ENCODE measurements at places on chromosomes 4 and X.

DNA sequence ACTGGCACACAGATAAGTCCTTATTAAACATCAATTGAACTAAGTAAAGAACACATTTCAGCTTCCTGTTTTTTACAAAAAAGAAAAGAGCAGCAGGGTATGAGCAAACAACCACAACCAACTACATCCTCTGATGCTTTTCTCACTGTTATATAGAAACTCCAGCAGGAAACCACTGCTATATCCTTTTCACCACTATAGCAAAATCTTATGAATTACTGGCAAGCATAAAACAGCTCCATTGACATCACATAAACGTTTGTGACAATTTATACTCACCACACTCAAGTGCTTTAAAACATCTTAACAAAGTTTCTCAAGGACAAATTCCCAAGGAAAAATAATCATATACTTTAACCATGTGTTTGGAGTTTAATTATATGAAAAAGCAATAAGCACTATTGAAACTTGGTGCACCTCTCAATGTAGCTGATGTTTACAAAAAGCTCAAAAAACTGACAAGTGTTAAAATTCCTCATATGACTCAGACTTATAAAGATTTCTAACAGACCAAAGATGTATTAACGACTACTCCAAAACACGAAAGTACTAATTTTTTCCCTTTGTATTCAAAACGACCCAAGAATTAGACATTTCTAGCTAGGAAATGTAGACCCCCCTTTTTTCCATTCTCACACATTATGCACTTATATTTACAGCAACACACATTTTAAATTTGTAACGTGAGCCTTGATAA, 12.9 kb downstream of the GPRIN3 start:
- DNase-seq: peak; percentile 67

DNA sequence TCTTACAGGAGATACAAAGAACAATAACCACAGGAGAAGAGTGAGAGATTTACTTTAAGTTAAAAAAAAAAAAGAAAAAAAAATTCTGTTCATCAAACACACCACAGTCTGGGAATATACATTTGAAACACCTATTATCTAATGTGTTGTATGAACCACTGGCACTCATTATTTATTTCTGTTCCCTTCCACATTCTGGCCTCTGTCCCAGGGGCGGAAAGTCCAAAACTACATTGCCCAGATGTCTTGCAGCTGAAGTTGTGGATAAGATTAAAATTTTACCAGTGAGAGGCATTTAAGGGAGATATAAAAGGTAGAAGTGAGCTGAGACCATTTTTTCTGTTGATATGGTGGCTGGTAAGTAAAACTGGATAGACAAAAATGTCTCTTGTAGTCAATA, 56.2 kb downstream of the SCLT1 start:
- no peak for DNase-seq

DNA sequence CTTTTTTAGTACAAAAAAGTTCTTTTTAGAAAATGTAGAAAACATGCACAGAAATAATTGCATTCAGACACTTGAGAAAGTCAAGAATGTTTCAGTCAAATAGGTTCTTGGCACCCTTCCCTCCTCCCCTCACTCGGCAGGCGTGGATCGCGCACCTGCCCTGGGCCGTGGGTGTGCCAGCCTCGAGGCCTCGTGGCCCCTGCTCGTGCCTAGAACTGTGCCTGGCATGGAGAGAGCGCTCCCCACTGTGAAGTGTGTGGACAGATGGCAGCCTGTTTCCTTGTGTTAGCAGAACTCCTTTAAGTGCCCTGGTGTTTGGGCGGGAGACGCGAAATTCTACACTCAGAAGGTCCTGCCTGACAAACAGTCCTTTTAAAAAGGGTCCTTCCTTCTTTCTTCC, 14.7 kb downstream of the RGS12 start:
- no peak for DNase-seq

DNA sequence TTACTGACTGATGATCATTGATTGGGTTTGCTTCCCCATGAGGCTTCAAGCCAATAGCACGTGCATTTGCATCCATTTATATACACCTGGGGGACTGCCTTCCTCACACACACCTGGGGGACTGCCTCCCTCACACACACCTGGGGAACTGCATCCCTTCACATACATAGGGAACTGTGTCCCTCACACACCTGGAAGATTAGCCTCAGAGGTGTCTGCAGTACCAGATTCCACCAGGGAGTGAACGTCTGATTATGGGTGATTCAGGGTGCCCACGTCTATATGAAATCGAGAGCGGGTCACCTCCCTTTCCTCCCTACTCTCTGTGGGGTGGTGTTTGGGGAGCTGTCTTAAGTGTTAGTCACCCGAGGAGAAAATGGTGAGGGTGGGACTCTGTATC, 16.9 kb downstream of the CD99 start:
- DNase-seq: no peak

DNA sequence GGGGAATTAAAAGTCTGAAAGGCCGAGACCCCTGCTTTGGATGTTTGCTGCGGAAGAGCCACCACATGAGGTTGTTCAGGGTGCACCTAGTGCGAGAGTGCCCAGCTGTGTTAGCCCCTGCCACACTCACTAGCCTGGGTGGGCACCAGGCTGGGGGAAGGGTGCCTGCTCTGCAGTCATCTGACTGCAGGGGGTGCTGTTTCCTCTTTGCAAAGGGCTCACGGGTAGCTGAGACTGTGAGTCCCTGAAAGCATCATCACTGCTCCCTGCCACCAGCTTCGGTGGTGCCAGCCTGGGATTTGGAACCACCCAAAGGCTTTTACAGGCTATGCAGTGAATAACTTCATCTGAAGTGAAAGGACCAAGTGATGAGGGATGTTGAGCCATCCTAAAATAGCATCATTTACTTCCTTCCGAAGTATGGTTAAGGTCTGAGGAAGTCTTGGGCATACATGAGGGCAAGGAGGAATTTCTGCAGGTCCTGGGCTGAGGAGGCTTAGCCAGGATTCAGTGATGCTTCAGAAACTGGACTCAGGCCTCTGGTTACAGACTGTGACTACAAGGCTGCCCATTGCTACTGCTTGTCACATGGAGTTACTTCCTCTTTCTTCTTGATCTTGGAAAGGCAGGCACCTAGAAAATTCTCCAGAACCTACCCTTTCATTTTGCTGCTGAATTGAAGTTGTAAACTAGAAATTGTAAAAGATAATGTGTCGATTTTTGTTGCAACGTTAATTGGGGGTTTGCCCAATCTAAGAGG, 293.2 kb upstream of the PRPS2 start:
- no peak for DNase-seq

- DNase-seq: no peak
Measured at GRCh38 chr4:110107866-110108265, 90.5 kb downstream of the ELOVL6 start.

- no peak for DNase-seq
Measured at GRCh38 chr4:5884796-5885195, 8.1 kb downstream of the CRMP1 start.

DNA sequence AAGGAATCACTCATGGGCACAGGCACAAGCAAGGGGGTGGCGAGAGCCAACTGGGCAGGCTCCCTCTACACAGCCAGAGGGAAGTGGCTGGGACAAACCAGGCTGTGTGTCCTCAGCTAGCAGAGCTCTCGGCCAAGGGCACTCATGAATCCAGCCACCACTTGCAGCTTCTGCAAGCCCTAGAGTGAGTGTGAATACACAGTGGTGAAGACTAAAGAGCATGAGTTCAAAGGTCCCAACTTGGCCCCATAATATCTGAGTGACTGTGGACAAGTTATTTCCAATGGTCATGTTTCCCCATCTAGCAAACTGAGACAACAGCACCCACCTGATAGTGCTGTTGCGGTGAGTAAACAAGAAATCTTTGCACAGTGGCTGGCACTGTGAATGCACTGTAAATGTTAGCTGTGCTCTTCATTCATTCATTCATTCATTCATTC, 51.7 kb downstream of the ADGRG2 start:
- DNase-seq: no peak

- no peak for DNase-seq
Measured at GRCh38 chr4:15910155-15910940, 28.2 kb downstream of the FGFBP1 start.

- DNase-seq: no peak
Measured at GRCh38 chrX:153907456-153907855, 3.0 kb downstream of the AVPR2 start.

DNA sequence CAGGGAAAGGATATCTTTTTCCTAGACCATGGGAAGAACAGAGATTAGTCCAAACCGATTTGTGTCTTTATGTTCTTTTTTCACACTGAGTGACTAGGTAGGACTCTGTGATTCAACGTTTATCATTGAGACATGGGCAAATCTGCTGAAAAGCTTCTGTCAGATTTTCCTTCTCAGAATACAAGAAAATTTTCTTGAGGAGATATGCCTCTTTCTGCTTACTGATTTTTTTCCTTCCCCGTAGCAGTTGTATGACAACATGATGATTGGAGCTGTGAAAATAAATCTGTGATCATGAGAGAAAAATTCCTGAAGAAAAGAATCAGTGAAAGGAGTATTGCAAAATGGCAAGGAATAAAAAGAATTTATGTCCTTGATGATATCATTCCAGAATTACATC, 130.6 kb upstream of the FAT4 start:
- DNase-seq: no peak

DNA sequence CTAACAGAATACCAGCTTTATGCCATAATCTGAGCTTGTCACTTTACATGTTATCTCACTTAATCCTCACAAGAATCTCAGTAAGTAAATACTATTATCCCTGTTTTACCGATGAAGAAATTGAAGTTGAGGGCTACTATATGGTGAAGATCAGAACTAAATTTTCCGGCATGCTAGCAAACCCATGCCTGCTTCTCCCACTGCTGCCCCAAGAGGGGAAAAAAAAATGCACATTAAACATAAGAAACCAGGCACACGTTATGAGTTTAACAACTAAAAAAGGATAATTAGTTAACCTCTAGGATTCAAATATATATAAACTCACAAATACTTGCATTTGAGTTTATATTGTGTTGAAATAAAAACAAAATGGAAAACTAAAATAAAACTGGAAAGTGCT, 10.8 kb downstream of the SLC10A7 start:
- no peak for DNase-seq

DNA sequence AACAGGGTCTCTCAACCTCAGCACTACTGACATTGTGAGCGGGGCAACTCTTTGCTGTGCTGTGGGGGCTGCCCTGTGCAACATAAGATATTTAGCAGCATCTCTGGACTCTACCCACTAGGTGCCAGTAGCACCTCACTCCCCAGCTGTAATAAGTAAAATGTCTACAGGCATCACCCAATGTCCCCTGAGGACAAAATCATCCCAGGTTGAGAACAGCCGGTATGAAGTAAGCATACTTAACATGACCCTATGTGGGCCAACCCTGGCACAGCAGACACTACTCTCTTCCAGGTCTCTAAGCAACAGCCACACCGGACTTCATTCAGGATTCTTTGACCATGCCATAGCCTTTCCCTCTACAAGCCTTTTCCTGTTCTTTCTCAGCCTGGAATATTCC, 10.5 kb upstream of the MGST2 start:
- no peak for DNase-seq

GRCh38 chr4:6763330-6763851, 19.1 kb upstream of the KIAA0232 start:
- DNase-seq: no peak

- no peak for DNase-seq
Measured at GRCh38 chrX:12013211-12013618, 125.1 kb upstream of the FRMPD4 start.

DNA sequence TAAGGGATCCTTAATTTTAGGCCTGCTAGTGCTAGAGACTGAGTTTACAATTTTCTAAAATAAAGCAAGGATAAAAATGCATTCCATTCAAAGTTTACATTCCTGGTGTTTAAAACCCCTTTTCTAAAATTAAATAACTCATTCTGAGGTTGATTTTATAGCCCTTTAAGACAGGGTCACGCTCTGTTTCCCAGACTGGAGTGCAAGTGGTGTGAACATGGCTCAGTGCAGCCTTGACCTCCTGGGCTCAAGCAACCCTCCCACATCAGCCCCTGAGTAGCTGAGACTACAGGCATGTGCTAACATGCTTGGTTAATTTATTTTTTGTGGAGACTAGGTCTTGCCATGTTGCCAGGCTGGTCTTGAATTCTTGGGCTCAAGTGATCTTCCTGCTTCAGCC, 6.8 kb upstream of the CDKL2 start:
- DNase-seq: no peak

GRCh38 chr4:40170588-40170987, 26.2 kb upstream of the RHOH start:
- DNase-seq: no peak

DNA sequence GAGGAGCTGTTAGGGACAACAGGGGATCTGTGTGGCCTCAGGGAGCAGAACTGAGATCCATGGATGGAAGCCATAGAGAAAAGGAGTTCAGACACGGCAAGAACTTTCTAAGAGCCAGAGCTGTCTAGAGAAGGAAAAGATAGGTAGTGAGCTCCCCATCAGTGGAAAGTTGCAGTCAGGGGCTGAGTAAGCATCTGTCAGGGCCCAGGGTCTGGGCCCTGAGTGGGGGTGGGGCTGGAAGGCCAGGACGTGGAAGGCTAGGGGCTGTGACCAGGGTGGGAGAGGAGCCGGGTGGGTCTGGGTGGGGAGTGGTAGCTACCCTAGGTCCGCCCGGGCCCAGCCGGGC, 324 bp upstream of the MSN start:
- peak; percentile 13 for DNase-seq

DNA sequence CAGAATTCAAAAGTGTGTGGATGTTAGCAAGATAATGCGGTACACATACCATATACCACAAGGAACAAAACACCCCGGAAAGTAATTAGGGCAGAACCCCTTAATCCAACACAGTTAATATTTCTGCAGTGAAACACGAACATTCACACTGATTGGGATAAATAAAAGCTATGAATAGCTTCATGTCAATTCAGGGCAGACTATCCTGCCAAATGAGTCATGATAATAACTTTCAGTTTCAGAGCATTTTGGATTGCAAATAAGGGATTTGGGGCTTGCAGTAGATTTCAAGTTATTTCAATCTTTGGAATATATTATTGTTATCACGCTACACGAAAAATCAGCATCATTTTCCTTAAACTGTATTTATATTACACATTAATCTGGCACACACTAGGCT, 24.3 kb downstream of the IRF2 start:
- no peak for DNase-seq

- DNase-seq: no peak
Measured at GRCh38 chr4:86664959-86665358, 70.8 kb downstream of the PTPN13 start.

GRCh38 chr4:153143527-153144348, 60.5 kb upstream of the TRIM2 start:
- DNase-seq: no peak

- no peak for DNase-seq
Measured at GRCh38 chr4:46390355-46391058, 579 bp upstream of the GABRA2 start.

All from CD4-positive, alpha-beta T cell treated with Interleukin-15 for 4 hours (primary cell).